ENCODE measurements at places on chromosomes 11 and 22. TPM values are rescaled to one million over a fixed set of nuclear protein-coding genes. Genes with fewer than 3 reads are reported as not detected.

DNA sequence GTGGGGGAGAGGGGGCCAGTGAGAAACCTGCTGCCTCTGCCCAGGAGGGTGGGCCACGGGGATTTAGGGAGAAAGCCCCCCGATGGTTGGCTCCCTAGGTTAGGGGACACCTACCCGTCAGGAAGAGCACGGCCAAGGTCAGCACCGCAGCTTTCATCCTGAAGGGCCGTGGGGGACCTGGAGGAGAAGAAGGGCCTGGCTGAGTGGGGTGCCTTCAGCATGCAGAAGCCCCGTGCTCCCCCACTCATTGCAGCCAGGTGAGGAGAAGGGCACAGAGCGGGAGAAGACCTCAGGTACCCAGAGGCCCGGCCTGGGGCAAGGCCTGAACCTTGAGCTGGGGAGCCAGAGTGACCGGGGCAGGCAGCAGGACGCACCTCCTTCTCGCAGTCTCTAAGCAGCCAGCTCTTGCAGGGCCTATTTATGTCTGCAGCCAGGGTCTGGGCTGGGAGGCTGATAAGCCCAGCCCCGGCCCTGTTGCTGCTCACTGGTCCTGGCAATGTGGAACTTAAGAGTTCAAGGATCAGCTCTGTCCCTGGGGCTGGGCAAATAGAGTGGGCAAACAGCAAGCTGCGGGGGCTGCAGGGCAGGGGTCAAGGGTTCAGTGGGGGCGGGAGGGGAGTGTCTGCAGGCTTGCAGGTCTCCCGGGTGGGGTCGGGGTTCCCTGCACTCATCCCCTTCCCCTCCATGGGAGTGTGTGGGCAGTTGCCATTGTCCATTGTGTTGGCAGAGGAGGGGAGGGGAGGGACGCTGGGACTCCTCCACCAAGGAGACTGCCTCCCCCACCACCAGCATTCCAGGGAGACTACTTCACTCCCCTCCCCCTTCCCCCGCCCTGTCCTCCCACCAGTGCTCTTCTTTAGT, at the start of gene APOA1:
Gene APOA1, minus strand, starts transcription at position 392 of the 861 bp plus-strand sequence. Its CDS starts 235 bp downstream, at position 157.
- no peak for DNase-seq

DNA sequence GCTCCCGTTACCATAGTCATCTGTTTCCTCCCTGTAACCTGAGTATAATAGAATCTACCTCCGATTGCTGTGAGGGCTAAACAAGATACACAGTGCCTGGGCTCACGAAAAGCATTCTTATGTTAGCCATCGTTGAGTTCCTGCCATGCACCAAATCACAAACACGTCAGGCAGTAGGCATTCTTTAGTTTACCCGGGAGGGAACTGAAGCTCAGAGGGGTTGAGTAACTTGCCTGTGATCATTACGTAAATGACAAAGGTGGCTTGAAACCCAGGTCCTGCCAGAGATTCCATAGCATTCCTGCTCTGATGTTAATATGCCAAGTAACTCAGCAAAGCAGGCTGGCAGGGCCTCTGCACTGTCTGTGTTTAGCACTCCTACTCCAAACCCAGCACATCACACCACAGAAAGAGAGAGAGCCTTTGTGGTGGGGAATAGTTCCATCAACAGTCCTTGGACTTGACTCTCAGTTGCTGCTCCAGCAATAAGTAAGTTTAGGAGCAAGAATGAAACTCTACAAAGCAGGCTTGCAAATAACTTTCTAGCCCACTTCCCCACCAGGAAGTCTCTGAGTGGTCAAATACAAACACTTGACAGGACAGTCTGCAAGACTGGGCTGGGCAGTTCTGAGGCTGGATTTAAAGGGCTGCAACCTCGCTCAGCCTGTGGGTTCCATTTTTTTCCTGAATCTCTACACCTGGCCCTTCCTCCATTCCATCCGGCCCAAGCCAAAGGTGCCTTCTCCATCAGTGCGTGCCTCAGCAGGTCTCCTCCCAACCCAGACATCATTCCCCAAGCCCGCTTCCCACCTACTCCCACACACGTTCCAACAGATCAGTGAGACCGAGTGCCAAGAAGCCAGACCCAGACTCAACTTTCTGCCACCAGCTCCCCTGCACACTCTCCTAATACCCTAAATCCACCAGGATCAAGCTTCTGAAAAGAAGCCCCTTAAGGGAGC, 1.1 kb downstream of the SCN2B start:
- no peak for DNase-seq

RASD2 gene
- total RNA-seq = 1.0 TPM

ILK gene
- 62.9 TPM for total RNA-seq

OR52M1 gene
- total RNA-seq = not detected

KMT5B gene
- 43.1 TPM for total RNA-seq

TSPO gene
- total RNA-seq = 79.9 TPM

Measured in CD4-positive, CD25-positive, alpha-beta regulatory T cell (primary cell).